Dermis blood vessel endothelial cell (primary cell): ENCODE measurements at places on chromosomes 6 and 20. TPM values are rescaled to one million over a fixed set of nuclear protein-coding genes. Genes with fewer than 3 reads are reported as not detected.

DNA sequence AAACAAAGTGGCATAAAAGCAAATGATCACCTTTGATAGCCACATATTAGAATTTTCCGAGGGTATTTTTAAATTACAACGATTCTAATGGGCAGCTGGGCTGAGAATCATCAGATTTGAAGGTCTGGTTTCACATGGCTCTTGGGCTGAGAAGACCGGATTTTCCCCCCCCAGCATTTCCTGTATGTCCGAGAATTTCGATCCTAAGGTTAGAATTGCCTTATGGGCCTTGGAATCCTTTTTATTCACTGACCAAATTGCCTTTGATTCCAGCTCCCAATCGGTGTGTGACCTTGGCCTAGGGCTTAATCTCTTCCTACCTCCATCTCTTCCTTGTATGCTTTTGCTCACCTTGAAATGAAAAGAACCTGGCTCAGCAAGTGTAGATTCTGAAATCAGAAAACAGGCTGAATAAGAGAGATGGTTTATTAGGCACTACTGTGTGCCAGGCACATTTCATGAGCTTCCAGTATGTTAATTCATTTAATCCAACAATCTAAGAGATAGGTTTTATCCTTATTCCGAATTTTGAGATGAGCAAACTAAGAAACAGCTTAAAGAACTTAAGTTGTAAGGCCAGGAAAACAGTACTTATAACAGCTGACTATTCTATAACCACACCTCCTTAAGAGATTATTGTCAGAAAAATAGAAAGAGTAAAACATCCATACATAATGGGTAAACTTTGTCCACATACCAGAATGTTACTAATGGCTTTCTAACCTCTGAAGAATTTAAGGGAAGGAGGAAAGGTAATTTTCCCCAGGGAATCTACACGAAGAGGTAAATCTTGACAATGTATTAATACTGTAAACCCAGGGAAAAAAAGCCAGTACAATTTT lies 39.4 kb downstream of the HFE start:
- DNase-seq: no peak

- DNase-seq: no peak
Measured at GRCh38 chr6:105896821-105897095, 189.4 kb upstream of the PRDM1 start.

DNA sequence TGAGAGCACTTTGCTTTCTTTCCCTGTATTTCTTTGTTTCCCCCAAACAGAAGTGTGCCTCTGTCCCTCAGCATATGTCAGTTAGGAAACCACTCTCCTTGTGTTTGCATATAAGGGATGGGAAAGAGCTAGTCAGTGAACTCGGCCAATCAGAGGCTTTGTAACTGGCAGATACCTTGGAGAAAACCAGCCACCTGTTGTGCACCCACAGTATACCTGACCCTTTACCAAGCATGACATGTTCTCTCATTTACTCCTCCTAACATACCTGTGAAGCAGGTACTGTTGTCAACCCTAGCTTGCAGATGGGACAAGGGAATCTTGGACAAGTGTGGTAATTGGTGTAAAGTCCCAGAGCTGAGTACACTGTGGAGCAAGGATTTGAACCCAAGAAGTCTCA lies 96.1 kb upstream of the FAM8A1 start:
- DNase-seq: no peak

- DNase-seq: no peak
Measured at GRCh38 chr6:170145272-170145592, 145.6 kb downstream of the DLL1 start.

ZNF292 gene
- total RNA-seq: 23.8 and 31.7 TPM in 2 replicates

LHFPL5 gene
- not detected in 2 replicates for total RNA-seq

WFDC12 gene
- total RNA-seq: not detected in 2 replicates
